ENCODE measurements at places on chromosomes 16 and 17.

- H3K27me3 ChIP-seq, result peaks cover 28% of the 10 kb centered on the region
- H3K4me1 ChIP-seq, result peaks cover 22% of the 10 kb centered on the region
- H3K36me3 ChIP-seq, result peaks cover 8% of the 10 kb centered on the region
- DNase-seq, result no peak
- H3K27ac ChIP-seq, result no peak overlapping the region
- no peak overlapping the region for H3K4me3 ChIP-seq
These were observed 51.8 kb upstream of the ACSF3 start for GRCh38 chr16:89041571-89042481.

GRCh38 chr17:34024806-34025551 lies 230.1 kb upstream of the CCL2 start:
- peaks cover 31% of the 10 kb centered on the region for H3K27me3 ChIP-seq
- H3K27ac ChIP-seq, result no peak overlapping the region

DNA sequence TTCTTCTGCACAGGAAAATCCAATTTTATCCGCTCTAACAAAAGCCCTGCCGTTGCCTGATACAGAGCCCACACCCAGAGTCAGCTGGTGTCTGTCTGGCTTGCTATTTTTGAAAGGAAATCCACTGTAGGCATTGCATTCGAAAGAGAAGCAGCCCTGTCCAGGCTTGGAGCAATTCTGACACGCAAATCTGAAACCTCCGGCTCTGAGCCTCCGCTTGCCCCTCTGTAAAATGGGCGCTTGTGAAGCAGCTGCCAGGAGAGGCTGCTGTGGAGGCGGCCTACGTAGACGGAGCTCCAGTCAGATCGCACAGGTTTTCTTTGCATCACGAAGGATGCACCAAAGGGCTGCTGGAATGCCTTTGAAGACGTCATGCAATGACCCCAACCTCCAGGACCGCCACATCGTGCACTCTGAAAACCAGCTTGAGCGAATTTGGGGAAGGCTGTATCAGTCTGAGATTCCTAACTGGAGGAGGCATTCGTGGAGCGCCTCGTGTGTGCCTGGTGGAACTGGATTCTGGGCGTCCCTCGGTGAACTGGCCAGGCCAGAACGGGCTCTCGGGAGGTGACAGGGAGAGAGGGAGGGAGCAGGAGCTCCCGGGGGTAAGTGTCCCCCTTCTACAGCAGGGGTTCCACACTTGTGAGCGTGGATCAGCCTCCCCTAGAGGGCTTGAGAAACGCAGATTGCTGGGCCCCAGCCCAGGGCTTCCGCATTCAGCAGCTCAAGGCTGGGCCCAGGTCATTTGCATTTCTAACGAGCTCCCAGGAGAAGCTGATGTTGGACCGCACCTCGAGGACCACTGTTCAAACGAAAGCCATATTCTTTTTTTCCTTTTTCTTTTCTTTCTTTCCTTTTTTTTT lies 215.5 kb downstream of the MRTFB start:
- H3K36me3 ChIP-seq, result peaks cover 16% of the 10 kb centered on the region
- DNase-seq, result peak; percentile 30
- H3K27ac ChIP-seq, result peak overlapping the region; percentile 57
- peak overlapping the region; percentile 87 for H3K4me3 ChIP-seq

DNA sequence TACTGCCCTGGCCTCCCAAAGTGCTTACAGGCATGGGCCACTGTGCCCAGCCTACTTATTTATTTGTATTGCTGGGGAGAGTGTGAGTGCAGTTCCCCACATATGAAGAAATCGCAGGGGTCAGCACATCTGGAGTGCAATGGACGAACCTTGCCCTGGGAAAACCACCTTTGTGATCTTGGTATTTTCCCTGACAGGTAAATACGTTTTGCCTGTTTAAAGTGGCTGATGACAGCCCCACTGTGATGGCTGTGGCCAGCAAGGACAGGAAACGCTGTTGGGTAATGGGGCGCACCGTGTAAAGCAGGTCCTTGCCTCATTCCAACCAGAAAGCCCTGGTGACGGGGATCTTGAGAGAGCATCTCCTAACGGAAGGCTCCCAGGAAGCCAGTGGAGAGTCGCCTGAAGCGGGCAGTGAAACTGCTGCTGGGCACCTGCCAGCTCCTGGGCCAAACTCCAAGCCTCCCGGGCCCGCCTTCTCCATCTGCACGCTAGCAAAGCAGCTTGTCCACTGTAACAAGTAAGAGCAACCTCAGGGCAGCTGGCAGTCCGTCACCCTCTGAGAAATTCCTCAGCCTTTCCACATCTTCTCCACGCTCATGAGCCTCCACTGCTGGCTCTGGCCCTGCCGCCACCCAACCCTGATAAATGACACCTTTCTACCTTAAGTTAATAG lies 17.5 kb downstream of the EMC8 start:
- no peaks in the 10 kb centered on the region for H3K27me3 ChIP-seq
- peaks cover 13% of the 10 kb centered on the region for H3K4me1 ChIP-seq
- H3K27ac ChIP-seq, result no peak overlapping the region
- H3K4me3 ChIP-seq, result no peak overlapping the region

Data from naive B cell (primary cell).